Neural crest cell (in vitro differentiated cells): ENCODE measurements at places on chromosomes 5 and 9. TPM values are rescaled to one million over a fixed set of nuclear protein-coding genes. Genes with fewer than 3 reads are reported as not detected.

GRCh38 chr5:83368319-83368718 is 103.2 kb upstream of the VCAN start:
- no peaks in the 10 kb centered on the region for H3K27me3 ChIP-seq
- H3K4me1 ChIP-seq, result peaks cover 28% of the 10 kb centered on the region
- H3K4me3 ChIP-seq, result no peak overlapping the region
- H3K36me3 ChIP-seq, result no peaks in the 10 kb centered on the region

DNA sequence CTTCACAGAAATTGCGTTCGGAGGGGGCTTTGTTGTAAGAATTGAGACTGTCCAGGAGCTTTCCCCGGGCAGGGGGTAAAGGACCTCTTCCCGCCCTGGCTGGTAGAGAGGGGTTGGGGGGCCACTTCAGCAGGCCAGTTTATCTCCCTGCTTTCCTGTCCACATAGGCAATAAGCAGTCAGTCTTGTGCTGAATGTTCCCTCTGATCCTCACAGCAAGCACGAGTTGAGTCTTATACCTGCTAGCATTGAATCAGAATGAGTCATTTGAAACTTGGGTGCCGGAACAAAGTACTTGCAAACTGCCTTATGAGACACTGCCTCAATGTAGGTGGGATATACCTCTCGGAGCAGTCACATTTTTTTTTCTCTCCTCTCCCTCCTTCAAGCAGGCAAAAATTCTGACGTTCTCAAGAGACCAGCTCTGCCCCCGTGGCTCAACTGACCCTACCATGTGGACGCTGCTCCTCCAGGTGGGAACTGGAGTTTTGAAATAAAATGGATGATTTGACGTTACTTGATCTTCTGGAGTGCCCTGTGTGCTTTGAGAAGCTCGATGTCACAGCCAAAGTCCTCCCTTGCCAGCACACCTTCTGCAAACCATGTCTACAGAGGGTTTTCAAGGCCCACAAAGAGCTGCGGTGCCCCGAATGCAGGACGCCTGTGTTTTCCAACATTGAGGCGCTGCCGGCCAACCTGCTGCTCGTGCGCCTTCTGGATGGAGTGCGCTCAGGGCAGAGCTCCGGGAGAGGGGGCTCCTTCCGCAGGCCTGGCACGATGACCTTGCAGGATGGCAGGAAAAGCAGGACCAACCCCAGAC is 1.3 kb downstream of the SH3RF2 start:
- H3K27ac ChIP-seq, result no peak overlapping the region
- peak overlapping the region; percentile 86 for H3K4me3 ChIP-seq
- no peak for DNase-seq
- H3K27me3 ChIP-seq, result peaks cover 28% of the 10 kb centered on the region

NR2F1-AS1 gene
- 52.4 and 53.1 TPM in 2 replicates for total RNA-seq

LMX1B gene
- 6.9 and 10.5 TPM in 2 replicates for total RNA-seq

DNA sequence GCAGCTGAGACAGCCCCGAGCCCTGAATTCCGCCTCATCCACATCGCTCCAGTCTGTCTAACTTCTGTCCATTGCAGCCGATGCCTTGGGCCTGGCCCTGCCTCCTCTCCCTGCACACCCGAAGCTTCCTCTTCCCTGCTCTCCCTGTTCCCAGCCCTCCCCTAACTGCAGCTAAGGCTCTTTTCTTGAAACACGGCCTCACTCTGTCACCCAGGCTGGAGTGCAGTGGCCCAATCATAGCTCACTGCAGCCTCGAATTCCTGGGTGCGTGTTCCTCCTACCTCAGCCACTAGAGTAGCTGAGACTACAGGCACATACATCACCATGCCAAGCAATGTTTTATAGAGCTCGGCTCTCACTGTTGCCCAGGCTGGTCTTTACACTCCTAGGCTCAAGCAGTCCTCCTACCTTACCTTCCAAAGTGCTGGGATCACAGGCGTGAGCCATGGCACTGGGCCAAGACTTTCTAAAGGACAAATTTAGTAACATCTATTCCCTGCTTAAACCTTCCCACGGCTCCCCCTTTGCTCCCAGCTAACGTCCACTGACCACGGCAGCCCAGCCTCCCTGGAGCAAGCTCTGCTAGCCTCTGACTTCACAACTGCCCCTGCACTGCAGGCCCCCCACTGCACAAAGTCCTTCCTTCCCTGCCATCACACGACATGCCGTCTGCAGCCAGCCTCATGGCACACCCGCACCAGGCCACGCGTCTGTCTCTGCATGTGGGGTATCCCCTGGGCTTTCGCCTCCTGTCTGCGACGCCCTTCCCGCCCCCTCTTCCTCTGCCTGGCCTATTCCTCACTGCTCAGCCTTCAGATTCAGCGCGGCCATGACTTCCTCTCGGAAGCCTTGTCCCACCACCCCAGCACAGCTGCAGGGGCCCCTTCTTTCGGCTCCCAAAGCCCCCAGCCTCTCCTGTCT is 28.6 kb downstream of the LAMC3 start:
- H3K4me3 ChIP-seq, result no peak overlapping the region
- peaks cover 4% of the 10 kb centered on the region for H3K4me1 ChIP-seq
- DNase-seq, result no peak
- no peak overlapping the region for H3K27ac ChIP-seq
- H3K36me3 ChIP-seq, result no peaks in the 10 kb centered on the region

MARVELD2 gene
- 0.36 and 0.68 TPM in 2 replicates for total RNA-seq

DNA sequence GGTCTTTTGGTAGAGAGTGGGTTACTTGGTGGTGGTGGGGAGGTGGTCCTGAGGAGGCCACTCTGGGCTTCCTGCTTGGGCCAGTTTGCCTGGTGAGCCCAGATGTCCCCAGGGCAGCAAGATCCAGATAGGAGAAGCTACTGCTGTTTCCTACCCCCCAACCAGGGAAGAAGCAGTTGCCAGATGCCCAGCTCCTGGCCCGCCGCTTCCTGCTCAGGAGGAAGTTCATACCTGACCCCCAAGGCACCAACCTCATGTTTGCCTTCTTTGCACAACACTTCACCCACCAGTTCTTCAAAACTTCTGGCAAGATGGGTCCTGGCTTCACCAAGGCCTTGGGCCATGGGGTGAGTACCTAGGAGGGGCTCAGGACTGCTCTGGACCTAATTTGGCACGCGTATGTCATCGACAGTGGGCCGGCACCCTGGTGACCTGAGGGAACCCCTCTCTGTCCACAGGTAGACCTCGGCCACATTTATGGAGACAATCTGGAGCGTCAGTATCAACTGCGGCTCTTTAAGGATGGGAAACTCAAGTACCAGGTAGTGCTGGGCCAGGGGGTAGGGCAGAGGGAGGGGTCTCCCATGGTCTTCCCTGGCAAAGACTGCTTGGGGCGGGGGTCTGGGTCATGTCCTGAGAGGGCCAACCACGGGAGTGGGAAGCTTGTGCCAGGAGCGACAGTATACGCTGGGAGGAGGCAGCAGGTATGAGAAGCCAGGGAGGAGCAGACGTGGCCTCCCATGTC is 10.6 kb downstream of the PTGS1 start:
- H3K36me3 ChIP-seq, result no peaks in the 10 kb centered on the region
- DNase-seq, result no peak
- H3K4me1 ChIP-seq, result peaks cover 5% of the 10 kb centered on the region

DNA sequence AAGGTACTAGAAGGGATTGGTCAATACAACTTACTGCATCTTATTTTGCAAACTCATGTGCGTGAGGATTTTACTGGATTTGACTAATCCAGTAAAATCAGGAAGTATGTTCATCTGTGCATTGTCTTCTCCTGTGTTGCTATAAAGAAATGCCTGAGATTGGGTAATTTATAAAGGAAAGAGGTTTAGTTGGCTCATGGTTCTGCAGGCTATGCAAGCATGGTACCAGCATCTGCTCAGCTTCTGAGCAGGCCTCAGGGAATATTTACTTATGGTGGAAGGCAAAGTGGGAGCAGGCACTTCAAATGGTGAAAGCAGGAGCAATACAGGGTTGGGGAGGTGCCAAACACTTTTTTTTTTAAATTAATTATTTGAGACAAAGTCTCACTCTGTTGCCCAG is 2199.5 kb upstream of the WWC1 start:
- H3K4me1 ChIP-seq, result peaks cover 5% of the 10 kb centered on the region
- H3K27me3 ChIP-seq, result no peaks in the 10 kb centered on the region
- no peaks in the 10 kb centered on the region for H3K36me3 ChIP-seq
- H3K27ac ChIP-seq, result no peak overlapping the region
- no peak for DNase-seq

GRCh38 chr5:145965804-145966203 is 29.4 kb downstream of the SH3RF2 start:
- no peak for DNase-seq
- no peak overlapping the region for H3K27ac ChIP-seq

FCN2 gene
- not detected in 2 replicates for total RNA-seq

GRCh38 chr9:19486803-19487202 is 78.0 kb downstream of the ACER2 start:
- H3K27ac ChIP-seq, result no peak overlapping the region
- H3K4me1 ChIP-seq, result peaks cover 7% of the 10 kb centered on the region
- H3K27me3 ChIP-seq, result no peaks in the 10 kb centered on the region
- H3K4me3 ChIP-seq, result no peak overlapping the region
- no peak for DNase-seq
- H3K36me3 ChIP-seq, result no peaks in the 10 kb centered on the region

- no peak for DNase-seq
- no peak overlapping the region for H3K27ac ChIP-seq
Observed at GRCh38 chr9:130583271-130583670, 3.9 kb downstream of the FUBP3 start.

GRCh38 chr9:116594547-116594946 is 92.6 kb upstream of the TRIM32 start:
- peaks cover 2% of the 10 kb centered on the region for H3K36me3 ChIP-seq
- no peaks in the 10 kb centered on the region for H3K4me1 ChIP-seq
- no peak overlapping the region for H3K27ac ChIP-seq
- H3K27me3 ChIP-seq, result no peaks in the 10 kb centered on the region

DNA sequence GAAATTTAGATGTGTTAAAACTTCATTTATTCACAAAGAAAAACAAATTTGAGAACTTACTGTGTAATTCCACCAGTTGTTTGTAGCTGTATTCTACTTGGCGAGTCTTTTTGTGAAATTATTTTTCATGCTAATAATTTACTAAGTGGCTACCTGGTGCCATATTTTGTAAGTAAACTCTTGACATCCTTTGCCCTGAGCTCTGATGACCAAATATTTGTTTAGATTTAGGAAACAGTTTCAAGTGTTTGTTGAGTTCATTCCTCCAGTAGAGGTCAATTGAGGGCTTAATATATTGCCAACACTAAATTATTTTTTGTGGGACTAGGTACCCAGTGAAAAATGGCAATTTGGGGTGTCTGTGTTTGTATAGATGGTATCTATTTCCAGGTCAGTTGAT is 3.7 kb downstream of the CNTLN start:
- H3K27me3 ChIP-seq, result peaks cover 4% of the 10 kb centered on the region
- peak overlapping the region; percentile 35 for H3K4me3 ChIP-seq
- H3K27ac ChIP-seq, result no peak overlapping the region
- H3K36me3 ChIP-seq, result peaks cover 13% of the 10 kb centered on the region
- peaks cover 28% of the 10 kb centered on the region for H3K4me1 ChIP-seq

DNA sequence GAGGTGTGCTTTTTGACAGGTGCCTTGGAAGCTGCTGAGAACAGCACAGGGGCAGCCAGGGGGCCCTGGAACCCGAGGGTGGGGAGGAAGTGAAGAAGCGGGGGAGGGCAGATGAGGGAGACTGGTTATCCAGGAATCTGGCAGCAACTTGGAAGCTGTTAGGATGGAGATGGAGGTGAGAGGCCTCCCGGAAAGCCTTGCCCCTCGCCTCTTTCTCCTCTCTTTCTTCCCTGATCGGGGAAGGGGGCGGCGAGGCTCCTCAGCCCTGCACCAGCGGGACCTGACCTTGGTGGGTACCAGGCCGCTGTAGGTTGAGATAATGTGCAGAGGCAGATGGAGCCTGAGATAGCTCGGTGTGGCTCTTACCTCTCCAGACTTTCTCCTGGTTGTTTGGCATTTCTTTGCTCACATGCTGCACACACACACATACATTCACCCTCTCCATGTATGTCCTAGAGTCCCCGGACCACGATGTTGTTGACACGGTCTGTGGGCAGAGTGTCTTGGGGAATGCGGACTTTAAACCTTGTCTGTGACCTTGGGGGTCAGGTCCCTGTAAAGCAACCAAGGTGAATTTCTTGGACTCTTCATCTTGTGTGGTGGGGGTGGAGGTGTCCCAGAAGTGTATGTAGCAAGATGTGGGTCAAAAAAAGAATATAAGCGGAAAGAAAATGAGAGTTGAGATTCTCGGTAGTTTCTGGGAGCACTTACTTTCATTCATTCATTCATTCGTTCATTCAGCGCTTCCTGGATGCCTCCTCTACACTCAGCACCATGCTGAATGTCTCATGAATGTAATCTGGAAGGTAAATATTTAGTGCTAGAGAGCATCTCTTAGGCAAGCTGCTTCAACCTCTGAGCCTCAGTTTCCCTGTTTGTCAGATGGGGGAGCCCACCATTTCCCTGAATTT is 1.6 kb downstream of the WWC1 start:
- H3K27me3 ChIP-seq, result peaks cover 23% of the 10 kb centered on the region
- DNase-seq, result no peak
- peak overlapping the region; percentile 80 for H3K4me3 ChIP-seq
- no peaks in the 10 kb centered on the region for H3K36me3 ChIP-seq

DNA sequence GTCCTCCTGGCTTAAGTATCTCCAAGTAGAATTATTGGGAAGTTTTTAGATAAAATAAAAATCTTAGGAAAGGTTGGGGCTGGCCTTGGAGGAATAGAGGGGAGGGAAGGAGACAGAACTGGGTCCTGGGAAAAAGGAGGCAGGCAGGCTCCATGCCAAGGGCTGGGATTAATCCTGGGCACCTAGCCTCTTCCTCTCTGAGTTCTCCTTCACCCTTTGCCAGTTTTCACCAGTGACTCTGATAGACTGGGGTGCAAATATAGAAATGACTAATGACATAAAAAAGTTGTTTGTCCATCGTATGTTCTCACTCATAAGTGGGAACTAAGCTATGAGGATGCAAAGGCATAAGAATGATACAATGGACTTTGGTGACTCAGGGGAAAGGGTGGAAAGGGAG is 81.9 kb downstream of the RMI1 start:
- H3K27ac ChIP-seq, result no peak overlapping the region
- DNase-seq, result no peak
- H3K4me3 ChIP-seq, result no peak overlapping the region
- H3K27me3 ChIP-seq, result no peaks in the 10 kb centered on the region
- no peaks in the 10 kb centered on the region for H3K36me3 ChIP-seq

CFAP157 gene
- total RNA-seq, result 0.16 TPM in 1 of 2 replicates, not detected in the other

CDH12 gene
- total RNA-seq, result 0.07 TPM in 1 of 2 replicates, not detected in the other

DNA sequence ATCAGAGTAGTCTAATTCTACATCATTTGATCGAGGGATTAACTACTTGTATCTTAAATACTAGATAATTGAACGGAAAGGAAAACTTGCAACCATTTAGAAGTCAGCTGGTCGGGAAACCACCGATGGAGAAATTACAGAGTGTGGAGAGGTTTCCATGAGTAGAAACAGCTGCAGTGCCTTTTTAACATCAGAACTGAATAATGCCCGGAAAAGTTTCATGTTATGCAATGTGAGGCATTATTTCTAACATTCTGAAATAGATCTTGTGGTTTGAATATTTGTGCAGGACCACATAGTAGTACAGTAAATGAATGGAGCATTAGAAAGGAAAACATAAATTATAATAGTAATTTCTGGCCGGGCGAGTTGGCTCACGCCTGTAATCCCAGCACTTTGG is 88.1 kb upstream of the RNF180 start:
- H3K27me3 ChIP-seq, result peaks cover 4% of the 10 kb centered on the region
- no peaks in the 10 kb centered on the region for H3K4me1 ChIP-seq
- H3K27ac ChIP-seq, result no peak overlapping the region
- no peak for DNase-seq
- H3K36me3 ChIP-seq, result no peaks in the 10 kb centered on the region
- no peak overlapping the region for H3K4me3 ChIP-seq

GAS1 gene
- 23.3 and 24.6 TPM in 2 replicates for total RNA-seq

PLPP1 gene
- total RNA-seq, result 13.2 and 14.1 TPM in 2 replicates

GRCh38 chr9:105259731-105260612 is 15.5 kb downstream of the SLC44A1 start:
- DNase-seq, result no peak
- no peaks in the 10 kb centered on the region for H3K27me3 ChIP-seq
- H3K27ac ChIP-seq, result no peak overlapping the region
- peaks cover 12% of the 10 kb centered on the region for H3K4me1 ChIP-seq
- H3K4me3 ChIP-seq, result no peak overlapping the region
- H3K36me3 ChIP-seq, result no peaks in the 10 kb centered on the region
